NCI-H2081 treated with DMSO at 0.1 percent for 48 hours (cell line): ENCODE measurements at places on chromosomes 4 and X.

GRCh38 chrX:132665676-132666075 is 176.8 kb upstream of the MBNL3 start:
- no peak for DNase-seq

GRCh38 chr4:76780781-76781697 is 116.9 kb downstream of the SOWAHB start:
- DNase-seq, result no peak

DNA sequence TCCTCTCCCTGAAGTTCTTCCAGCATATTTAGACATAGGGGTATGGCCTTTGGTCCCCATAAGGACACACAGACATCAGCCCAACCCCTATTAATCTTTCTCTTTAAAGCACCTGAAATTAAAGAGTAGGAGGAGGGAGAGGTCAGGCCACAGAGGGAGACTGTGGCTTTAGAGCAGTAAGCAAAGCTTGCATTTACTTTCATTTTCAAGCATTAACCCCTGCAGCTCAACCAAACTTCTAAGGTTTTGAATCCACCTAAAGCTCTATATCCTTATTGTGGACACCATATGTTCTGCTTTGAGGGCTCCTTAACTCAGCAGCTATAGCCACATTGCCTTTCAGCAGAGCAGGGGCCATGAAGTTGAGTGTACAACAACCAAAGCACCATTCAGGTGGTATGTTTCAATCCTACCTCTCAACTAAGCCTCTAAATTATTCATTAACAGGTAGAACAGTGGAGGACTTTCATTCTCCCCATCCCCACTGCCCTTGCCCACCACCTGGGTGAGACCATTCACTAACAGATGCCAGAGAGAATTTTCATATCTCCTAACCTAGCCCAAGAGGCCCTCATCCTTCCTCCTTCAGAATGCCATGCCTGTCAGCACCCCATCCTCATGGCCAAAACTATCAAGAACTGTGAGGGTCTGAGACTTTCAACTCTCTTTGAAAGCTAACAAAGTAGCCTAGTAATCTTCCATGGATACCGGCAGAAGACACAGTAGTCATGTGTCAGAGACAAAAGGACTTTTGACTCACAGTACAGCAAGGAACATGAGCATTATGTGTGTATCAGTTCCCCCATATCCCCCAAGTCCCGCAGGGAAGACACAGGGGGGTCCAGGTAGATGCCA is 20.8 kb downstream of the LIN54 start:
- no peak for DNase-seq

DNA sequence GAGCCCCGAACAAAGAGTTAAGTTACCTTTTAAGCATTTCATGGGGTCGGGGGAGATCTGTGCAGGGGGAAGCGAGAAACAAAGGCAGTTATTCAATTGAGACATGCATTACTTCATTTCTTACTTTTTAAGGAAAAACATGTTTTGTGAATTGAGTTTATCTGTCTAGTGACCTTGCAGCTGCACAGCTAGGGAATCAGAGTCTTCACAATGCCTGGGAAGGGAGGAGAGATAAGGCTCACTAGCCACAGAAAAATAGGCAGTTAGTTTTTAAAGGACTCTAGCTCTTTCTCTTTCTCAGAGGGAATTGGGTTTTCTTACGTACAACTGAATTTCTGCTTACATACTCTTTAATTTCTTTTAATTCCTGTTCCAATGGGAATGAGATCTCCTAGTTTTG is 26.2 kb upstream of the ZBTB33 start:
- no peak for DNase-seq

GRCh38 chr4:6469898-6470501 is 2.4 kb downstream of the PPP2R2C start:
- no peak for DNase-seq
